Brain microvascular endothelial cell (primary cell): ENCODE measurements at places on chromosomes 12 and 14.

GRCh38 chr12:71854594-71854993 lies 15.0 kb downstream of the TBC1D15 start:
- DNase-seq: no peak

DNA sequence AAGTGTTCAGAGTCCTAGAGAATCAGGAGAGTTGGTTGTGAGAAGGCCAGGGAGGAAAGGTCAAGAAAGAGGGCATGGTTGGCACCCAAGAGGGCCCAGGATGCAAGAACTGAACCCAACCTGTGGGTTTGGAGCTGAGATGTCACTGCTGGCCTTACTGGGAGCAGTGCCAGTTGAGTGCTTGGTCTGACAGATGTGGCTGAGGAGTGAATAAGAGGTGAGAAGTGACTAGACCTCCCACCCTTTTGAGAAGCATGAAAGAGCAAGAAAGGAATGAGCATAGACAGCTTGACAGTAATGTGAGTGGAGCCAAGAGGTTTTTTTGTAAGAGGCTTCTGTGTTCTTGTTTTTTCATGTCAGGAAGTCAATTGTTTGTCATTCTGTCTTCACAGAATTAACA lies 95.3 kb downstream of the FGD4 start:
- no peak for DNase-seq

DNA sequence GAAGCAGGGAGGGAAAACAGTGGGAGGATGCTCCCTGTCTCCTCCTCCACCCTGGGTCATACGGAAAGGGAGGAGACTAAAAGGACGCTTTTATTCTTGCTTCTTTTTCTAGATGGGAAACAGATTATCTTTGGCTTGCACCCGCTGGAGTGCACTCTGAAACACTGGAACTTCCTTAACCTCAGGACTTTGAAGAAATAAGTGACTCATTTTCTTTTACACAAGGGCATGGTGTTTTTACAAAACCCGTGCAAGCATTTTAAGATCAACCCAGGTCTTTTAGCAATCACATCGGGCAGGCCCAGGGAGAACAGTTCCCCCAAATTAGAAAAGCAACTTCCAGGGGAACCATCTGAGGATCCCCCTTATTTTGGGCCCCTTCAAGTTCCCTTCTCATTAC lies 80.9 kb upstream of the TSPAN11 start:
- DNase-seq: no peak

DNA sequence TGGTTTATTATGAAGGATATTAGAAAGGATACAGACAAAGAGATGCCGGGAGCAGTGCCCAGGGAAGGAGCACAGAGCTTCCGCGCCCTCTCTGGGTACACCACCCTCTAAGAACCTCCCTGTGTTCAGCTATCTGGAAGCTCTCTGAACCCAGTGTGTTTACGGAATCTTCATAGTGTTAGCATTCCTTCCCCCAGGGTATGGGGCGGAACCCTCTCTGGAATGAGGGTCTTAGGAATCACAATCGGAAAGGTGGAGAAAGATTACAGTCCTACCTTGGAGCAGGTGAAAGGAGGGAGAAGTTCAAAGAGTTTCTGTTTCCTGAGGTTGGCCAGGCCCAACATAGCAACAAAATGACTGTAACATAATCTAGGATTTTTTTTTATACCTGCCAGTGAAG lies 6.8 kb upstream of the NUDT4 start:
- DNase-seq: no peak

- no peak for DNase-seq
Measured at GRCh38 chr12:64691227-64691794, 67.9 kb downstream of the GNS start.

DNA sequence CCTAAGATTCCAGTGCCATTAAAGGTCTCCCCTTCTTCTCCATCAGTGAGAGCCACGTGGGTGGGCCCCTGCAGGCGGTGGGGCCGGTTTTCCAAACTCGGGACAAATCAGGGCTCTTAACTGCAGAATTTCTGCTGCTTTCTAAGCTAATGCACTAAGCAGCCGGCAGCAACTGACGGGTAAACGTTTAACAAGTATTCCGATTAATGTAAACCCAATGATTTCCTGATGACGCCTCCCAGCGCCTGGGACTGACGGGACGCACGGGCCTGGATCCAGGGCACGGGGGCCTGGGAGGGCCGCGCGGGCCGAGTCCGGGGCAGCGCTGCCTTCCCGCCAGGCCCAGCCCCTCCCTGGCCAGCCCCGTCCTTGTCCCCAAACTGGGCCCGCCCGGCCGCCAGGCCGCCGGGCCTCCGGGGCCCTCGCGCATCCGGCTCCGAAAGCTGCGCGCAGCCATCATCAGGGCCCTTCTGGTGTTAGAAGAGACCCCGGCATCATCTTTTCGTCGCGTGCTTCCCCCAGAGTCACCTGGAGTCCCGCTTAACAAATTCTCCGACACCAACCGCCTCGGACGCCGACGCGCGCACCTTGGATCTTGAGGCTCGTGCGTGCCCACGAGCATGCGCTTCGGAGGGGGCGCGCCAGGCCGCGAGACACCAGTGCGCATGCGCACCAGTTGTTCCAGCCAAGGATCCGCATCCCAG lies at the start of gene MLH3:
TSS of gene MLH3 (minus strand) at position 616 of the 704 bp plus-strand sequence. CDS start 1,812 bp downstream, outside the sequence.
- DNase-seq: peak; percentile 38

- no peak for DNase-seq
Measured at GRCh38 chr12:88383405-88383804, 196.9 kb downstream of the KITLG start.

DNA sequence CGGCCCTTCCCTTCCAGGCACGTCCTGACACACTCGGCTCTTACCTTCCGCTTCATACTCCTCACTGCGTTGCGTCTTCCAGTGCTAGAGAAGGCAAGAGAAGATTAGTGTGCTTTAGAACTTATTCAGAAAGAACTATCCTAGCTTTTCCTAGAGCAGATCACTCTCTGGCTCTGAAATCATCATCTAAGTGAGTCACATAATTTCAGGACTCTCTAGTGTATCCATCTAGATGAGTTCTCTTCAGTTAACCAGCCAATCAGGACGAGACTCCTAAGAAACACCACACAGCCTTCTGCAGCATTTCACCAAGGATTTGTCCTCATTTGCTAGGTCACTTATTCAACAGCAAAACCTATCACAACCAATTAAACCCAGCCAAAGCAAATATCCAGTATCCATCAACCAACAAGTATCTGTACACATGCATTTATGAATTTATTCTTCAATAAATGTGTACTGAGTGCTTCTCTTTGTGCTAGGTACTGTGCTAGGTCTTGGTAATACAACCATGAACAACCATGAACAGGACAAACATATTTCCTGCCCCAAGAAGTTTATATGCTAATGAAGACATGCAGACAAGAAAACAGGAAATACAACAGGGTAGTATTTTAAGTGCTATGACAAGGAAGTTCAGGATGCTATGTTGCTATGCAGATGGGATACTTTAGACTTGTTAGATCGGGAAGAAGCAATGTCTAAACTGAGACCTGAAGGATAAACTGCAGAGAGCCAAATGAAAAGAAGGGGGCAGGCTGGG lies 52.1 kb downstream of the NIN start:
- DNase-seq: no peak

GRCh38 chr12:89752341-89752740 lies 43.7 kb upstream of the ATP2B1 start:
- no peak for DNase-seq

- DNase-seq: no peak
Measured at GRCh38 chr12:108394196-108394595, 55.1 kb upstream of the CMKLR1 start.
